Left renal pelvis (tissue), 4 donors: ENCODE measurements at places on chromosomes 5 and 9. TPM values are rescaled to one million over a fixed set of nuclear protein-coding genes. Genes with fewer than 3 reads are reported as not detected.

- DNase-seq, result no peak
Observed at GRCh38 chr5:178468196-178468685, 122.0 kb downstream of the COL23A1 start.

DNA sequence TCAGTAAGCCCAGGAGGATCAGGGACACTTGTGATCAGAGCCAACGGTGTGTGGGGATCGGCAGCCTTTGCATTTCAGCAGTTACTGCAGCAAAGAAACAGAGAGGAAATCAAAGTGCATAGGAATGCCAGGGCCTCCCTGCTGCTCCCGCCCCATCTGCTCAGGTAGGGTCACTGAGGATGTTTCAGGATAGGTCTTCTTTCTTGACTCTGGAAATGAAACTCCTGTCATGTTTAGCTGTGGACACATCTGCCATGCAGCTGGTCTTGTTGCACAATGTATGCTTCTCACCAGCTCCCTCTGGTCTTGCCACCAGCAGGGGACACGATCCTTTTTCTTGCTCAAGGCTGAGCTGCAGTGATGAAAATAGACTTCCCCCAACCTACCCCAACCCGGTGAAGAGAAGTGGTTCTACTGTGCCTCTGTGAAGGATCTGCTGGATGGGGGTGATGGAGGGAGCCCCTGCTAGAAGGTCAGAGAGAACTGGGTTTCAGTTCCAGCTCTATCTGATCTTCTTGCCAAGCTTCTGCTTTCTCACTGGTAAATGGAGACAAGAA lies 185.2 kb upstream of the KLF4 start:
- DNase-seq, result no peak

- DNase-seq, result no peak
Observed at GRCh38 chr9:38486056-38486615, 61.9 kb upstream of the IGFBPL1 start.

DNA sequence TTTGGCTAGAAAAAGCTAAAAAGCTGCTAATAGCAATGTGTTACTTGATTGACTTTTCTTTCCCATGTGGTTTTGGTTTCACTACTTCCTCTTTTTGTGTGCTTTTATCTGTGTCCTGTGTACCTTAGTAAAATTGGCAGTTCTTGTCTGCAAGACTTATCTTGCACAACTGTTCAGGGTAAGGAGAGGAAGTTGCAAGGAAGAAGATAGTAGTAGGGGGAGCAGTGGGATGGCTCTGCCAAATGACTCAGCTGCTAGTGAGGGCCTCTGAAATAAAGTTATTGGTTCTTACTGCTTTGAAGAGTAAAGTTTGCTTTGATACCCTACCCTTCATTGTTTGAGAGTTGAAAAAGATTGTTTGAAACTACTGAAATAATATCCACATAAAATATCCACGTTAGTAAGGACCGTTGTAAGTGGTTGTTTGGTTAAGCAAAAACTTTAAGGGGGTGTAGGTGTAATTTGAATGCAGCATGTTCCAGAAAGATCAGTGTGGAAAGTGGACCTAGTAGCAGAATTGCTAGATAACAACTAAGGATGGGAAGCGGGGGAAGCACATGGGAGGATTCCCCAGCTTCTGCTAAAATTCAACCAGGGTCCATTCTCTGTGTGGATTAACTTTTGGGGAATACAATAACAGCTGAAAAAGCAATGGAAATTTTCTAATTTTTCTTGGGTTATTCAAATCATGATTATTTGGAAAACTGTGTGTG lies 123.5 kb downstream of the SCAMP1 start:
- no peak for DNase-seq

DNA sequence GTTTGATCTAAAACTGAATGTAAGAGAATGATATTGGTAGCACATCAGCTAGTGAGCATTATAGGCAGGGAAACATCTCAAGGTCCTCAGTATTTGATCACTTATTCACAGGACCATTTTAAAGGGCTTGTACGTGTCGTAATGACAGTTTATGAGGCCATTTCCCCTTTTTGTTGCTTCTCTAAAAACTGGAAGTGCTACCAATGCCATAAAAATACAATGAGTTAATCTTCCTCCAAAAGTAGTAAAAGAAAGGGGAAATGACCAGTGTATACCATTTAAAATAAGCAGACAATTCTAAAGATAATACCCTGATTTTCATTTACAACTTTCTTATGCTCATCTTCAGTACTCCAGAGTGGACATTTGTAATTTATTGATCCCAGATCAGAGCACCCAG lies 285.8 kb upstream of the PCSK5 start:
- no peak for DNase-seq

GRCh38 chr5:73531356-73531755 lies 33.1 kb downstream of the BTF3 start:
- DNase-seq, result no peak

GRCh38 chr9:116181853-116182610 lies 28.4 kb downstream of the PAPPA start:
- no peak for DNase-seq

The PCDHB8 gene
- polyA plus RNA-seq, result 3.5 TPM

The ACSL6 gene
- polyA plus RNA-seq, result 1.6 TPM

The PRRC1 gene
- polyA plus RNA-seq, result 89.2 TPM

The STK32A gene
- polyA plus RNA-seq, result 5.4 TPM

The SYK gene
- polyA plus RNA-seq, result 28.9 TPM
